ENCODE measurements at places on chromosomes 2 and 18.

DNA sequence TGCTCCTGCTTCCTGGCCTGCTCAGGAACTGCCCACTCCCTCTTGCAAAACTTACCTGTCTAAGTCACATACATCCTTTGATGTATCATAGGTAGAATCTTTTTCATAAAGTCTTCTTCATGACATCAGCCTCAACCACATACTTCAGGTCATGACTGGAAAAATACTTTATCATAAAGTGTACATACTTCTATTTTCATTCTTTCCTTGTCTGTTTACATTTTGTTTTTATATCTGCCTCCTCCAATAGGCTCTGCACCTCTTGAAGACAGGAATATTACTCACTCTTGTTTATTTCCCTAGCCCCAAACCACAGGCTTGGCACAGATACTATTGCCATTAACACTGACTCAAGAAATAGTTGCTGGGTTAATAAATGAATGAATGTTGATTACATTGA lies 43.6 kb upstream of the ZNF804A start:
- DNase-seq = no peak

DNA sequence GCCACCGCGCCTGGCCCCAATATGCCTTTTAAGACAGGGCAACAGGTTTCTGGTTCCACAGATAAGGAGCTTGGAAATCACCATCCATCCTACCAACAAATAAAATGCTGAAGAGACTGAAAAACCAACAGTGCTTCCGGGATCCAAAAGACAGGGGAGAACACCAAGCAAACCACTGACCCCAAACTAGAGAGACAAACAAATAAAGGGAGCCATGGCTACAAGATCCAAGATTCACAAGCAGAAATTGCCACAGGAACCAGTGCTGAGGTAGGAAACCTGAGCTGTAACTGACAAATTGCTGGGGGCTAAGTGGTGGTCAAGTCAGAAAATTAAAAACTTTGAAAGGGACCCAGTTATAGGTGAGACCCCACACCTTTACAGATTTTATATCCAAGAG lies 76.5 kb downstream of the ROCK2 start:
- DNase-seq = no peak

GRCh38 chr2:191789796-191790195 lies 57.1 kb downstream of the CAVIN2 start:
- DNase-seq = peak; percentile 28

DNA sequence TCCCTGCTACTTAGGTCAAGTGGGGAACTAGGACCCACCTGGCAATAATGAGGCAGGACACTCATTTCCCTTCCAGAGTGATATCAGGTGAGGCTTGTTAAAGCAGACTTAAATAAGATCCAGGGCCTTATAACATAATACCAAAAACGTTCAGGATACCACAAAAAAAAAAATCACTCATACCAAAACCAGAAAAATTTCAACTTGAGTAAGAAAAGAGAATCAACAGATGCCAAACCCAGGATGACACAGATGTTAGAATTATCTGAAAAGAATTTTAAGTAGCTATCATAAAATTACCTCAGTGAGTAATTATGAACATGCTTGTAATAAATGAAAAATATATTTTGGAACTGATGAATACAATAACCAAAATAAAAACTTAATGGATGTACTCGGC lies 255.6 kb upstream of the OSR1 start:
- no peak for DNase-seq

GRCh38 chr18:79872527-79873444 lies 75.0 kb downstream of the KCNG2 start:
- DNase-seq = no peak

DNA sequence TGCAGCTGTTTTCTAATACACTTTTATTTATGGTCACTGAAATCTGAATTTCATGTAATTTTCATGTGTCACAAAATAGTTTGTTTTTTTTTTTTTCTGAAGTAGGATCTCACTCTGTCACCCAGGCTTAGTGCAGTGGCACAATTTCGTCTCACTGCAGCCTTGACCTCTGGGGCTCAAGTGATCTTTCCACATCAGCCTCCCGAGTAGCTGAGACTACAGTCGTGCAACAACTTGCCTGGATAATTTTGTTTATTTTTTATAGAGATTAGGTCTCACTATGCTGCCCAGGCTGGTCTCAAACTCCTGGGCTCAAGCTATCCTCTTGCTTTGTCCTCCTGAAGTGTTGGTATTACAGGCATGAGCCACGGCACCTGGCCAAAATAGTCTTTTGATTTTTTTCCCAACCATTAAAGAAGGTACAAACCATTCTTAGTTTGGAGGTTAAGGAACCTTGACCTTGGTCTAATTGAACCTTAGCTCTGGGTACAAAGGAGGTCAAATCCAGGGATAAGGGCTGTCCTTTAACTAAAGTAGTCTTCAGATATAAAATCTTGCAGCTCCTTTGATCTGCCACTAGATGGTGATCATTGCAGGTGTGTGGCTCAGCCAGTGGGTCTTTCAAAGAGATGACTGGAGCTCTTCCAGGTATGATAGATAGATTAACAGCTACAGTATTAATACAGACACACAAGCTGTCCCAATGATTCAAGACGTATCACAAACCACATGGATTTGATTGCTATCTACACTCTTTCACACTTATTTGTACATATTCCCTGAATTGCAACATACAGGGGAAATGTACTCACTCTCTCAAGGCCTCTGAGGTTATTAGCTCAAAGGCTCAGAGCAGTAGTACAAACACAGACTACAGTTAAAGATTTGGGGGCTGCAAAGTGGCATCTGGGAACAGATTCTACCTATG lies 4.7 kb upstream of the KRCC1 start:
- DNase-seq = peak; percentile 60

DNA sequence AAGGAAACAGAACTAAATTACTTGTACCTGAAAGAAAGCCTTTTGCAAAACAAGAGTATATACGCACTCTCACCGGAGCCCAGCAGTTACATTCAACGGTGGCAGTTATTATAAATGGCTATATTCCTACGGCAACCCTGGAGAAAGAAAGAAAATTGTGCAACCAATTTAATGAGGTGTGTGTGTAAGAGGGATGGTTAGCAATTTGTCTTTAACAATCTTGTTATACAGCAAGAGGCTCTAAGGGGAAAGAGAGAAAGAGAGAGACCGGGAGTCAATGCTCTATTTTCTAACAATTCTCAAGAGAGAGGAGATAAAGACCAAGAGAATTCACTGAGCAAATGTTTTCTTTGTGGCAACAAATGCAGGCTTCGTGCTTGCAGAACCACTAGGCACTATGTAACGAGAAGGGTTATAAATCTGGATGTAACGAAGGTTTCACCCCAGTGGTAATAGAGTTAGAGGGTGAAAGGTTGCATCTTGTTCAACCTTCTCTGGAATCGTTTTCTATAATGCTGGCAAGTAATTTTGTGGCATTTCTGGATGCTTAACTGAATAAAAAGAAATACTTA lies 359.1 kb upstream of the SPRED2 start:
- DNase-seq = no peak

GRCh38 chr2:172147944-172148650 lies 45.4 kb upstream of the DLX2 start:
- no peak for DNase-seq

DNA sequence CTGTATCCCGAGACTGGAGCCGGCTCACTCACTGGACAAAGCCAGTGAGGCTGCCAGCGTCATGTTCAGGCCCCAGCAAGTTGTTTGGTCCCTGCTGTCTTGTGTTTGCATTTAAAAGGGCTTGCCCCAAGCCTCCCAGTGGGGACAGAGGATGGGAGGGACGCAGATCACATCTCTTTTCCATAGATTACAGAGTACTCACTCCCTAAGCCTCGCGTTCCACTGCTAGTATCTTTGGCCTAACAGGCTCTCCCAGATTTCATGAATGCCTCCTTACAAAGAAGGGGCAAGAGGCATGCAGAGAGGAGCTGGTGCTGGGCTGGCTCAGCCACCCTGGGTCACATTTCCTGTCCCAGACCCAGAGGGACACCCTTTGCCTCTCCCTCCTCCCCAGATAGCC lies 59.1 kb downstream of the CMPK2 start:
- DNase-seq = no peak

- no peak for DNase-seq
These were observed 49.9 kb downstream of the RAB27B start for GRCh38 chr18:54878159-54878622.

GRCh38 chr2:145910416-145910815 lies 1390.5 kb upstream of the ZEB2 start:
- no peak for DNase-seq

Measured in muscle of back (tissue), 13 donors.